ENCODE measurements at places on chromosomes 6 and 20.

DNA sequence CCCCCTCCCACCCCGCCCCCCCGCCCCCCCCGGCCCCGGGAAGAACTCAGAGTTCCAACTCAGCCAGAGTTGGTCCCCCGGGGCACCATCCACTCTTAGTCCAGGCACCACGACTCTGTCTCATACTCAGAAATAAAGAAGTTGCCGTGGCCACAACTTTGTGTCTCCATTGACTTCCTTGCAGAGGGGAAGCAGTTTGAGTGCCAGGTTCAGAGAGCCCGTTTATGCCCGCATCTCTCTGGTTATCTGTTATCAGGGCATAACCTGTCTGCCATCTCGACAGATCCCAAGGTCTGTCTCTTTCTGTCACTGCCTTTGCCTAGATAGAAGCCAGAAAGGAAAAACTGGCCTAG is 605 bp downstream of the CDC5L start:
- DNase-seq: peak; percentile 1

DNA sequence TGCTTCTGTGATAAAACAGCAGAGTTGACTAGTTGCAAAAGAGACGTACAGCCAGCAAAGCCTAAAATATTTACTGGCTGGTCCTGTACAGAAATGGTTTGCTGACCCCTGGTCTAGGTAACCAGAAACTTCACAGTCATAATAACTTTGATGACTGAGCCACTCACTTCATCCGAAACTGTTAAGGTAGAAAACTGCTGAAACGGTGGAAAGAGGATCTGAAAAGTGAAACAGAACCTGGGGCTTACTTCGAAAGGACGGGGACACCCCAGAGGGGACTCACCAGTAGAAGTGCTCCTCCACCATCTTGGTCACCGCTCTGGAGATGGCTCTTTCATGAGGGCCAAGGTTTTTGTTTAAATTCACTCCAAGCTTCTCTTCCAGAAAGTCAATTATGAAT is 16.4 kb downstream of the FAXC start:
- no peak for DNase-seq

DNA sequence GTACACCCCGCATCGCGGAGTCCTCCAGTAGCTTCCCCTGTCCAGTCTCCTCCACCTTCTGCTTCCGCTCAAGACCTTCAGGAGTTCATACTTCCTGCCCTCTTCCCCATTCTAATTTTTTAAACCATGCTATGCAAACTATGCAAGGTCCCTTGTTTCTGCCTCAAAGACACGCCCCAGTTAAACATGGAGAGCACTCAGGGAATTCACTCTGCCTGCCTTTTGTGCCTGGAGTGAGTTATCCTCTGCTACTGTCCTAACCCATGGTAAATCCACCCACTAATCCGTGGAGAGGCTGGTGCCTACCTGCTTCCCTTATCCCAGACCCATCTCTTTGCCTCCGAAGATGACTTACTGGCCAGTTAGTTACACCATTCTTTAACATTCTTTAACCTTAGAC is 473.7 kb upstream of the JARID2 start:
- no peak for DNase-seq

- DNase-seq: no peak
These were observed 31.8 kb downstream of the SUN5 start for GRCh38 chr20:32972181-32973076.

DNA sequence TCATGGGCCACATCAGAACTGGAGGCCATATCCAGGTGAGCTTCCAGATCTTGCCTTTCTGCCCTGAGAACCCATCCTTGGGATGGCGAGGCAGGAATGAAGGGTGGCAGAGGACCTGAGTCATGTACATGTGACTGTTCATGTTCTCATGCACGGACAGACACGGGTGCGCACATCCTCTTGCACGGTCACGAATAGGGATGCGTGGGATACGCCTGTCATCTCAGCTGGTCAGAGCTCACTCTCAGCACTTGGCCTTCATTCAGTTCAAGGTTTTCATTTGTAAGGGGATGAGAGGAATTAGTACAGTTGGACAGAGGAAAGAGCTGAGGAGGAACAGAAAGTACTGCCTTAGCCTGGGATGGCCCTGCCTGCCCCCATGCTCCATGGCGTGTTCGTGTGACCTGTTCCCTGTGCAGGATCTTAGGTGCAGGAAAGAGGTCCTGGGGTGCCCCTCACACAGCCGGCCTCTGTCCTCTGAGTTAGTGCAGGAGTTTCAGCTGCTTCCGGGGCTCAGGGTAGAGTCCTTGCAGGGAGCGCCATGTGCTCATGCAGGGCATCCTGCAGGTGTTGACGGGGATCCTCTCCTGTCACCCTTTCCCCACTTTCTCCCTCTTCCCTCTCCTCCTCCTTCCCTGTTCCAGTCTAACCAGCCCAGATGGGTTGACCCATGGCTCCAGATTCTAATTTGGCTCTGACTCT is 173.4 kb downstream of the DTNBP1 start:
- DNase-seq: no peak

DNA sequence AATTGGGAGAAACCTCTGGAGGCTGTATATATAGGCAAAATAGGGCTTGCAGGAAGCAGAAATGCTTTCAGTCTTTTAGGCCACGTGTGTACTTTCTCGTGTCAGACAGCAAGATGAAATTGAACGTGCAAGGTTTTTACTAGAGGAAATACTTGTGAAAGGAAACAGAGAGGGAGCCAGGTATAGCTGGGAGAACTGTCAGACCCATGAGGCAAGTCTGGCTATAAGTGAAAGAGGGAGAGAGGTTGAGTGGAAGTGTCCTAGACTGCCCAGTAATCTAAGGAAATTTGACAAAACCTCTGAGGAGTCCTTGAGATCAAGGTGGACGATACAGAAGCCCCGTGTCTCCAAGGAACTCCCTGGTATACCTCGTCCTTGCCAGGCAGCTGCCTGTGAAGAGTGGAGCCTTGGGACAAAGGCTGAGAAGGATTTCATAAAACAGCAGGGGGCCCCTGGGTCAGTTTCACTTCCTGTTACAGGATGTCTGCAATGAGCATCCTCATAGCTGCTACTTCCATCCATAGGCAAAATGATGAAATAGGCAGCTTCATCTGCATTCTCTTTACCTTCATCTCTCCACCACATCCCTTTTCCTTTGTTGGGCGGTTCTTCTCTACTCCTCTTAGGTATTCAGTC is 114.4 kb upstream of the MAP3K7 start:
- DNase-seq: no peak

DNA sequence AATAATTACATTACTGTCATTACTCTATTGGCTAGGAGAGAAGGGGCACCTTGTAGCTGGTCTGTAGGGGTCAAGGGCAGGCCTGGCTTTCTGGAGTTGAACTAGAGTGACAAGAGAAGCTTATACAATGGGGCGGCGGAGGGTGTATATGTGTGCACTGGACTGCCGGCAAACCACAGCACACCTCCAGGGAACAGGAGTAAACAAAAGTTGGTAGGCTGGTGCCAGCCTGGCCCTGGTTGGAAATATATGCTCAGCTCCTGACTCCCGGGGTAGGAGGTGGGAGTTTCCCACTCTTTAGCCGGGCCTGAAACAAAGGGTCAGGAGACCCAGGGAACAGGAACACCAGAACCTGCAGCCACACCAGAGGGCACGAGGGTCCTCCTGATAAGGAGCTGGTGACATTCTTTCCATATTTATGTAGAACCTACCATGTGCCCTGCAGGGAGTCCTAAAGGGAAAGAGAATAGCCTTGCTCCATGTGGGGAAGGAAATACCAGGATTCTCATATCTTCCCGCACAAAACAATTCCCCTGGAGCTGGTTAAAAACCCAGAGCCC is 5.1 kb downstream of the C6orf132 start:
- DNase-seq: no peak

DNA sequence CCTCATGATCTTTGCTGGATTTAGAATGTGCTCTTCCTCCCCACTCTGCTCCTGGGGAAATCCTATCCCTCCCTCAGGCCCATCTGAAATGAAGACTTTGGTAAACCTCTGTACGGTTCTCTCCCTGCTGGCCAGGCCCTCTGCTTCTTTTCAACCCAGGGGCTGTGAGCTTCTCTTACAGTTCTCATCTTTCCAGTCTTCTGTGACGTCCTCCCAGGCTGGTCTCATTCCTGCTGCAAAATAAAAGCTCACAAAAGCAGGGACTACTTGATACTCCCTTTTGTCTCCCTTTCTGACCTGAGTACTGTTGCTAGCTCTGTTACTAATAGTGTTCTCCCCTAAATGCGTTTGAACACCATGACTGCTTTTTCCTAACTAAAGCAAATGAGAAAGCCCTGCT is 46.3 kb downstream of the UNC5CL start:
- DNase-seq: no peak

GRCh38 chr6:104473021-104473429 is 386.7 kb downstream of the HACE1 start:
- no peak for DNase-seq

GRCh38 chr6:154165478-154165877 is 126.4 kb downstream of the OPRM1 start:
- DNase-seq: no peak

- DNase-seq: no peak
These were observed 60.8 kb upstream of the EPB41L1 start for GRCh38 chr20:36093804-36094145.

- DNase-seq: peak; percentile 11
These were observed at the start of gene L3MBTL3 for GRCh38 chr6:130018292-130018743. TSS of gene L3MBTL3 (plus strand) at chr6:130018581. CDS start at chr6:130042700, 24,119 bp downstream.

- DNase-seq: no peak
These were observed 2.2 kb upstream of the CENPB start for GRCh38 chr20:3788685-3789155.

- no peak for DNase-seq
These were observed 454.9 kb downstream of the BTBD3 start for GRCh38 chr20:12372557-12372956.

DNA sequence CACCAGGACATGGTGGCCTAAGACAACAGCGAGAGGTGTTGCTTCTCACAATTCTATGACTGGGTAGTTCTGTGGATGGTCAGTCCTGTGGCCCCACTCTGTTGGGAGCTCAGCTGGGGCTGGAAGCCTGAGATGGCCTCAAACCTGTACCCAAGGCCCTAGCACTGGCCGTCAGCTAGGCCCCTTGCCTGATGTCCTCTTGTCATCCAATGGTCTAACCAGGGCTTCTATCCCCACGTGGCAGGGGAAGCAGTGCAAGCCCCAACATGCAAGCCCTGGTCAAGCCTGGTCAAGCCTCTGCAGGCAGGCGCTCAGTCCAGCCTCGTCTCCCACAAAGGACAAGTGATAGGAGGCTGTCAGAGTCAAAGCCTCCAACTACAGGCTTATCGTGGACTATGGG is 196.5 kb upstream of the CST7 start:
- no peak for DNase-seq

GRCh38 chr20:53943522-53944291 is 126.7 kb downstream of the BCAS1 start:
- no peak for DNase-seq

DNA sequence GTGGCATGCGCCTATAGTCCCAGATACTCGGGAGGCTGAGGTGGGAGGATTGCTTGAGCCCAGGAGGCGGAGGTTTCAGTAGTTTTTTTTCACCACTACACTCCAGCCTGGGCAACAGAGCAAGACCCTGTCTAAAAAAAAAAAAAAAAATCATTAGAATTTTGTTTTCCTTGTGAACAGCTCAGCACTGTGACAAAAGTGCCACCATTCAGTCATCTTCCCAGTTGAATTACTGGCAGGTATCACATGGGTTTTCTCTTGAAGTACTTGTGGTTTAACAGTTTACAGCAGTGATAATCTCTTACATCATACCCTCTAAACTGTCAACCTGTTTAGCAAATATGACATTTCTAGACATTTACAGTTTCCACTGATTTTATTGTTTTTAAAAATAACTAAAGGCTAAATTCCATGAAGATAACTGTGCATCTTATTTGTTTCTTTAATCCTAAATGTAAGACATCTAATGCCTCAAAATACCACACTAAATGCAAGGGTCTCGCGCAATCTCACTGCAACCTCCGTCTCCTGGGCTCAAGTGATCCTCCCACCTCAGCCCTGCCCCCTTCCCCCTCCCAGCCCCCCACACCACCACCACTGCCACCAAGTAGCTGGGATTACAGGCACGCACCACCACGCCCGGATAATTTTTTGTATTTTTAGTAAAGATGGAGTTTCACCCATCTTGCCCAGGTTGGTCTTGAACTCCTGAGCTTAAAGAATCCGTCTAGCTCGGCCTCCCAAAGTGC is 7.0 kb downstream of the TRPC4AP start:
- DNase-seq: no peak

DNA sequence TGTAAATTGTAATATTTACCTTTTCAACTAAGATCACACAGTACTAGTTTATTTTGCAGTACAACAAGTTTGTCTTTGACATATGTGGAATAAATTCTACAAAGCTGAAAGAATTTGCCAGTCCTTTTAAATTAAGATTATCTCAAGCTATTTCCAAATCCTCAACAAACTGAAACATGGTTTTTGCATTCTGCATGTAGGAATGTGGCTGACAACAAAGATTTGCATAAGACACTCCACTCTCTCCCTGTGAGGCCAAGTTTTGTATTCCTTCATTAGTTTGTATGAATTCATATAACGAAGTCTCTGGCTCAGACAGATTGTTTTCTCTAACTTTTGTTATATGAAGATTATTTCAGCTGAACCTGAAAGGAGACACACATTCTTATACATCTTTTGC is 124.1 kb upstream of the THEMIS start:
- DNase-seq: no peak

DNA sequence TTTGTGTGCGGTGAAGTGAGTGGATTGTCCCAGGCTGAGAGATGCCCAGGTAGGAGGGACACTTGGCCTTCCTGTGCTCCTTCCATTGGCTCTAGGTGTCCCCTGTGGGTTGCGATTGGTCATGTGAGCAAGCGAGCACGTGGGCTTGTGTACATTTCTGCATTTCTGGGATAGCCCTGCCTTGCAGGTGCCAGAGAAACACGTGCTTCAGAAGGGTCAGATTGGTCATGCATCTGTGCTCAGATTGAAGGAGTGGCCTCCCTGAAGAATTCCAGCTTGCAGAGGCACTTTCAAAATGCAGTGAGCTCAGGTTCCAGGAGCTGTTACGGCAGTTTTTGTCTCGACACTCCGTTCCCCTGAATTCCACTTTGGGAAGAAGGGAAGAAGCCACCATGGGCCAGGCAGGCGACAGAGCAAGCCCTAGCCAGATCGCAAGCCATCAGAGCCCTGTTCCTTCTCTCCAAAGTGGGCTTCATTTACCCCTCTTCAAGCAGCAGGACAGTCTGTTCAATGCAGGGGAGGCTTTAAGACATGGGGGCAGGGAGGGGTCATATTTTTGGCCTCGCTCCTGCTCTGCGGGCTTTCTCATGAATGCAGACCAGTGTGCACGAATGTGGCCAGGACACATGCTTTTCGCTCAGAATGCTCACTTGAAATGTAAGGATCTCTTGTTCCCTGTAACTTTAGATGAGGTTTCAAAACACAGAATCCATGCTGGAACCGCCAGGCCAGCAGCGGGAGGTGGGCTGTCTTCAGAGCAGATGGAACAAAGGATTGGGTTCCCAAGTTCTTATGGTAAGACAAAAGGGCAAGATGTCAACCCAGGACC is 78.6 kb upstream of the AKAP12 start:
- no peak for DNase-seq
